ENCODE measurements at places on chromosomes 1 and 21.
A peak's percentile ranks its signal among the peaks of the same experiment; 100 is the strongest.

GRCh38 chr1:117146575-117147340 is 25.2 kb upstream of the TRIM45 start:
- no peak for DNase-seq

GRCh38 chr1:223651291-223651991 is 14.1 kb downstream of the CAPN8 start:
- DNase-seq: no peak

DNA sequence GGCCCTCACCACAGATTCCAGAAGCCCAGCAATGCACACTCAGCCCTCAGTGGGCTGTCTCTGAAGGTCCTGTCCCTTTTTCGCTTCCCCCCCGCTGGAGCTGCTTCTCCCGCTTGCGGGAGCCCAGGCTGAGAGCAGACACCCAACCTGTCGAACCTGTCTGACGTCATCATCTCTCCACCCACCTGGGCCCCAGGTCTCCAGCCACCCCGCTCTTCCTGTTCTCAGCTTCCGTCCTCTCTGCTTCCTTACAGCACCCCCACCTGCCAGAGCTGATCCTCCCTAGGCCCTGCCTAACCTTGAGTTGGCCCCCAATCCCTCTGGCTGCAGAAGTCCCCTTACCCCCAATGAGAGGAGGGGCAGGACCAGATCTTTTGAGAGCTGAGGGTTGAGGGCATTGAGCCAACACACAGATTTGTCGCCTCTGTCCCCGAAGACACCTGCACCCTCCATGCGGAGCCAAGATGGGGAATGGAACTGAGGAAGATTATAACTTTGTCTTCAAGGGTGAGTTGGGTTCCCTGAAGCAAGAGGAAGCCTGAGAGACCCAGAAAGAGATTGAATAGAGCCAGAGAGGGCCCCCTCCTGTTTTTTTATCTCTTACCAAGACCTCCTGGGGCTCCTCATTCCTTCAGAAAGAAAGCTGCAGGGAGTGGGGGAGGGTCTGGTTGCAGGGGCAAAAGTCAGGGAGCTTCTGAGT is at the start of gene RAB25:
Gene RAB25 (plus strand): TSS at position 224 of the 700 bp plus-strand sequence. CDS start 241 bp downstream, at position 465.
- peak; percentile 71 for DNase-seq

GRCh38 chr1:173823781-173824314 is 625 bp upstream of the DARS2 start:
- DNase-seq: no peak

- DNase-seq: no peak
Observed at GRCh38 chr1:9505143-9505542, 34.1 kb upstream of the SLC25A33 start.

DNA sequence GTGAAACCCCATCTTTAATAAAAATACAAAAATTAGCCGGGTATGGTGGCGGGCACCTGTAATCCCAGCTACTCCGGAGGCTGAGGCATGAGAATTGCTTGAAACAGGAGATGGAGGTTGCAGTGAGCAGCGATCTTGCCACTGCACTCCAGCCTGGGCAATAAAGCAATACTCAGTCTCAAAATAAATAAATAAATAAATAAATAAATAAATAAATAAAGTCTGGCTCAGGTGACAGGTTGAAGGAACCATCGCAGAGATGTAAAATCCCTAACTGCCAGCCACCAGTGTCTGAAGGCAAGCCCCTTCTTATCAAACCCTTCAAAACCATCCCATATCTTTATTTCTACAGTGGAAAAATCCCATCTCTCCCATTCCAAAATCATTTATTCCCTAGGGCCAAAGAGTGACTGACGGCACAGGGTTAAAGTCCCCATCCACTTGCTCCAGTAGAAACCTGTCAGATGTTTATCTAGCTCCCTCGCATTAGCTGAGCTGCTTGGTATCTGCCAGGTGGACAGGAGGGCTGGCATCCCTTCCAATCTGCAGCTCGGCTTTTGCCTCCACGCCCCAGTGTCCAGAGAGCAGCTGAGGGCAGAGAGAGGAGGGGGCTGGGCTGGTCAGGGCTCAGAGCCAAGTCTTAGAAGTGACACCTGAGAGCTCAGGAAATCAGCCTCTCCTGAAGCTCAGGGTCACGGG is 5.0 kb downstream of the CSRP1 start:
- DNase-seq: no peak

GRCh38 chr1:43877101-43877500 is 56.5 kb upstream of the ARTN start:
- no peak for DNase-seq

- DNase-seq: no peak
Observed at GRCh38 chr1:35280006-35280405, 11.5 kb downstream of the ZMYM4 start.

DNA sequence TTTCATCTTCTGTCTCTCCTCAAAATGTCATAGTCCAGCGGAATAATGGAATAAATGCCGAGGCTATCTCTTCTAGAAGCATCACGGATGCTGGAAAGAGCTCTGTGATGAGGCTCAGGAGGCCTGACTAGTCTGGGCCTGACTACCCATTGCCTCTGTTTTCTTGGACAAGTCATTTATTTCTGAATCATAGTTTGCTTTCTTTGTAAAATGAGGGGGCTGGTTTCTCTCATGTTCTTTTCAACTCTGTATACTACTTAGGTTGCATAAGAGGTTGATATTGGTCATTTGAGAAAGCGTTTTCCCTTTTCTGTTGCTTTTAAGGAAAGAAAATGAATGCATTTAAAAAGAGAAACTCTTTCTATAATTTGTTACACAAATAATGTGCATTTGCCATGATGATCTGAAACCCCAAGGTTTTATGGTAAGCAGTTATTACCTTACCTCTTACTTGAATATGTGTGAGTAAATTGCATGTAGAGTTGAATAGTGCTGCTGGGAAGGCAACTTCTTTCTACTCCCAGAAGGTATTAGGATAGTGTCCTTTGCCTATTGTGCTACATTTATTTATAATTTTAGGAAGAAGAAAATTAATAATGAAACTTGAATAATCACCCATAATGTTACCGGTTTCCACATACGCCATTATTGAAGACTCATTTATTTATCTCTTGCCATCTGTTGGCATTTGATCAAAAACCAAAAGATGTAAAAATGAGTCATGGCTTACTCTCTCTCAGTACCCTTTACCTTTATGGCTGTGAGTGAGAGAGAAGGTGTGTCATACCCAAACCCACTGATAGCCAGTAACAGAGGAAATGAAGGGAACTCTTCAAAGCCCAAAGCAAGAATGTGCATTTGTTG is 179.1 kb downstream of the FASLG start:
- no peak for DNase-seq

GRCh38 chr21:31612894-31613785 is 46.4 kb upstream of the SOD1 start:
- DNase-seq: no peak

- DNase-seq: no peak
Observed at GRCh38 chr1:59151387-59151761, 145.5 kb upstream of the FGGY start.

GRCh38 chr21:37746849-37747248 is 169.4 kb downstream of the KCNJ6 start:
- DNase-seq: no peak

GRCh38 chr1:31306278-31306677 is 9.4 kb downstream of the ZCCHC17 start:
- DNase-seq: no peak

- DNase-seq: no peak
Observed at GRCh38 chr1:155529929-155530328, 32.7 kb downstream of the ASH1L start.

GRCh38 chr1:197811769-197812168 is 36.5 kb upstream of the DENND1B start:
- DNase-seq: no peak

GRCh38 chr1:37723390-37724078 is 31.2 kb downstream of the CDCA8 start:
- no peak for DNase-seq

DNA sequence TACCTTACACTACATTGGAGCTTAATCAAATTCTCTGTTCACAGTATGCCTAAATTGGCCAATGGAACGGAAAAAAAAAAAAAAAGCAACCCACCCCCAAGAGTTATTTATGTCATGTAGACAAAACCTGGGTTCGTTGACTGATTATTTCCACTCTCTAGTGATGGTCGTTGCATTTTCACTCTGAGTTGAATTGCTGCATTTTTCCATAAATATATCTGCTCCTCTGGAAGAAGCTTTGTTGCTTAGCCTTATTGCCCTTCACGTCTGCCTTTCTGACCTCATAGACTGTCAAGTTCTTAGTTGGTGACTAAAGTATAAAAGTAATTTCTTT is 90.2 kb upstream of the RUNX1 start:
- no peak for DNase-seq

- DNase-seq: no peak
Observed at GRCh38 chr1:113353580-113353979, 36.7 kb upstream of the MAGI3 start.

DNA sequence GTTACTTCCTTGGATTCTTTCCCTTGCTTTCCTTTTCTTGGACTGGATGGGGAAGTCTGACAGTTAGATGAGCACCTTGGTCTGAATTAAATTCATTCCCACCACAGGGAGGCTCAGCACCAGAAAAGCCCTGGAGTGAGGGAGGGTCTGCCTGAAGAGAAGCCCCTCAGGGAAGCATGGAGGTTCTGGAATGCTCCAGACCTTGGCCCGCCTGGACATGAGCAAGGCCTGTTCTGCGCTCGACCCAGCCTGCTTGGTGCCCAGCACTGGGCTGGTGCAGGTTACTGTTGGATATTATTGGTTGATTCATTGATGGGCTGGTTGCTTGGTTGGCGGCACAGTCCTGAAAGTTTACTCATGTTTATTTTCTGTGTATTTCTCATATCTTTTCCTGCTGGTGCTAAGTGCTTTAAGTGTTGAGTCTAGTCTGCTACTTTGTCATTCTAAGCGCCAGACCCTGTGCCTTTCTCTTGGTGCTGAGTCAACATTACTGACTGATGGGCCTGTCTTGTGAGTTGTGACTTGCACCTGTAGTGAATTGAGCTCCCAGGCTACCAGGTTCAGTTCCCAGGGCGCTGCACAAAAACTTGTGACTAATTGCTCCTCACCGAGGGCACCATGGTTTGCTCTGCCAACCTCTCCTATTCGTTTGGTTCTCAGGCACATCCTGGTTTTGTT is 538.5 kb downstream of the KIF26B start:
- DNase-seq: no peak

DNA sequence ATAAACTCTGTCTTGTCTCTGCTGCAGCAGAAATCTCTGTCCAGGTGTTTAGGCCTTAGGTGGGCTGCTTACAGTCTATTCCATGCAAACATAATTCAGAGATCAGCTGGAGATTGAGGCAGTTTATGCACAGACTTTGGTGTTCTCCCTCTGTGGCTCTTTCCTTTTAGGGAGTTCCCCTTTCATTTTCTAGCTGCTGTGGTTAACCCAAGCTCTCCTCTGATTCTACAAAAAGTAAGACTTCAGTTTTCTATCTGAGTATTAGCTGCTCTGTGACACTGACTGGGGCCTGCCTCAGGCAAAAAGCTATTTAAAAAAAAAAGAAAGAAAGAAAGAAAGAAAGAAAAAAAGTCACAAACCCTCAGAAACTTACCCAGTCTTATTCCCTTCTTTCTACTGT is 211.1 kb downstream of the CAMTA1 start:
- no peak for DNase-seq

GRCh38 chr1:207081088-207081487 is 7.6 kb upstream of the C4BPB start:
- DNase-seq: no peak

DNA sequence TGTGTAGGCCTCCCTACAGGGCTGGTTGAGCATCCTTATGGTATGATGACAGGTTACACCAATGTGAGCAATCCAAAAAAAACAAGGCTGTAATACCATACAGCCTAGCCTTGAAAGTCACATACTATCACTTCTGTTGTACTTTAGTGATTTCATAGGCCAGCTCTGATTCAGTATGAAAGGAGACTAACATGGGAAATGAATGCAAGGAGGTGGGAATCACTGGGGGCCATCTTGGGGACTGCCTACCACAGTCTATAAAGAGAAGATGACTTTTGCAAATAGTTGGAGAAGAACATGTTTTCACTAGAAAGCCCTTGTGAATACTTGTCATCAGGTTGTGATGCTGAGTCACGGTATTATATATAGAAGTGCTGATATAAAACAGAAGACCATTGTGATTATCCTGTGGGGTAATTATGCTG is 270.7 kb downstream of the S1PR1 start:
- DNase-seq: no peak

- DNase-seq: no peak
Observed at GRCh38 chr1:80021891-80022290, 1015.4 kb upstream of the ADGRL4 start.

- DNase-seq: no peak
Observed at GRCh38 chr1:75765697-75766355, 20.2 kb upstream of the RABGGTB start.

- no peak for DNase-seq
Observed at GRCh38 chr1:68528243-68528642, 31.4 kb upstream of the DEPDC1 start.

DNA sequence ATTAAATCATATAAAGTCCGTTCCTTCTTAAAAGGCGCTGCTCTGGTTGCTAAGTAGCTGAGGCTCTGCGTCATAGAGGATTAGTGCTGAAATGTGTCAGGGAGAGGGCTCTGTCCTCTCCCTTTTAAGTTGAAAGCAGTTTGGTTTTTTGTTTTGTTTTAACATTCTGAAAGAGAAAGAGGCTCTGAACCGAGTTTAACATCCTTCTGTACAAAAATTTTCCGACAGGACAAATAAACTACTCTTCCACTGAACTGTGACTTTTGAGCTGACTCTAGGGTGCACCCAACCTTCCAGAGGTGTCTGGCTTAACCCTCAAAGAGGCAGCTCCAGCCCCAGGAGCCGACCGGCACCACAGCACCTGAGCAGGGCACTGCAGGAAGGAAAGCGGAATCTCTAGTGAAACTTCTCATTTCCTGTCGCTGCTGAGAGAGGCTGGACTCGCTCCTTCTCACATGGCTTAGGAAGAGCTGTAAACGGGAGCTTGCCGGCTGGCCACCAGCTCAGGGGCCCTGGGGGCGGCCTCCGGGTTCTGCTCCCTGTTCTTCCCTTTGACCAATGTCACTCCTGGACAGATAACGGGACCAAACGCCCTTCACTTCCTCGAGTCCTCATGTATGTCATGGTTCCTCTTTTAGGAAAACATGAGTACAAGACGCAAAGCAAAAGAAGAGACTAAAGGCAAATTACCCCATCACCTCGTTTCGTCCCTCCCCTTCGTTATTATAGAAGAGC is 1.2 kb downstream of the VAV3 start:
- no peak for DNase-seq

GRCh38 chr1:220497220-220497947 is 30.6 kb upstream of the MARK1 start:
- no peak for DNase-seq

DNA sequence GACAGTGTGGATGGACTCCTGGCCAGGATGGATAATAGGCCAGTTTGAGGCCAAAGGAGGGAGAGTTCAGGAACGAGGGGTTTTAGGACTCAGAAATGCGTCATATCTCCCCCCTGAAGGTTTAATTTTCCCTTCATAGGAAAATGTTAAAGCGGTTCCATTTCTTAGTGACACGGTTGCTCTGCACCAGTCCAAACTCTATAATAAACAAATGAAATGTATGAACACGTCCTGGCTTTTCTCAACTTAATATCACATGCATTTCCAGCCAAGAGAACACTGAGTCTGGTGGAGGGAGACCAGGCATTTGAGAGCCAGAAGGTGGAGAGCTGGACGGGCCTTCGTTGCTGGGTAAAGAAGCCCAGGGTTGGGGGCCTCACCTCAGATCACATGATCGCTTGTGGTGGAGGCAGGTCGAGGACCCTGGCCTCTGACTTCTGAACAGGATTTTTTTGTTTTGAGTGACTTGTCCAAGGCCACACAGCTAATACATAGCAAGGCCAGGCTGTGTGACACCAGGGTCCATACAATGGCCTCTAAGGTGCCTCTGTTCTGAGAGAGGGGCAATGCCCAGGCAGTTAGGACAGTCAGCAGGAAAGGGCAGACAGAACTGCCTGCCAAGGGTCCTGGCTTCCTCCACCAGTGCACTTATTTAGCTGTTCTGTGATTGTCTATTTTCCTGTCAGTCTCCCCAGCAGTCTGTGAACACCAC is 11.4 kb downstream of the SLC1A7 start:
- no peak for DNase-seq
